ENCODE measurements at places on chromosomes 11 and 22.
A peak's percentile ranks its signal among the peaks of the same experiment; 100 is the strongest.

DNA sequence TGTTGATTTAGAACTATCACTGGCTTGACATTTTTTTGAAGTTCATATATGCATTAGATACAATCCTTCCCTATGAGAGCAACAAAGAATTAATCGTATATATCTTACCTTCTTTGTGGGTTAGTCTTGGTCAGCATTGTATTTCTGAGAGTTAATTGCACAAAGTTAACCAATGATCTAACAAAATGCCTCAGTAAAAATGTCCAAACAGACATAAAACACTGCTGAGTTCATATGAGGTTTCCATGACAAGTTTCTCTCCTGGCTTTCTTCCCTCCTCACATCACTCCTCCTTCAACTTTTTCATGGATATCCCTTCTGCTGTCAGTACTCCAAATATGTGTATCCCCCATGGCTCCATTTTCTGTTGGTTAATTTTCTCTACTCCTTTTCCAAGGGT lies 9.0 kb downstream of the MAP6 start:
- no peak for DNase-seq

DNA sequence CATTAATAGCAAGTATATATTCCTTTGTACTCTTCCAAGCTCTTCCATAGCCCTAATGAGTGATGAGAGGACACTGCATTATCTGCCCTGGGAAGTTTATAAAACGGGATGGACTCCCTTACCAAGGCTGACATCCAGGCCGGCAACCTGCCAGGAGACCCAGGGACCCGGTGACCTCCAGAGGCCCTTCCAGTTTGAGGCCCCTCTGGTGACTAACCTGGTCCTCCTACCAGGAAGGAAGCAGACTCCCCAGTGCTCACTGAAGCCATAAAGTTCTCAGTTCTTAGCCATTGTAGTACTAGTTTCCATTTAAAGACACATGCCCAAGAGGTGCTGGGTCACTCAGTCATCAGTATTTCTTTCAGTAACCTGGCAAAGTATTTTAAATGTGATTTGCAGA lies 345.4 kb downstream of the TENM4 start:
- DNase-seq, result no peak

DNA sequence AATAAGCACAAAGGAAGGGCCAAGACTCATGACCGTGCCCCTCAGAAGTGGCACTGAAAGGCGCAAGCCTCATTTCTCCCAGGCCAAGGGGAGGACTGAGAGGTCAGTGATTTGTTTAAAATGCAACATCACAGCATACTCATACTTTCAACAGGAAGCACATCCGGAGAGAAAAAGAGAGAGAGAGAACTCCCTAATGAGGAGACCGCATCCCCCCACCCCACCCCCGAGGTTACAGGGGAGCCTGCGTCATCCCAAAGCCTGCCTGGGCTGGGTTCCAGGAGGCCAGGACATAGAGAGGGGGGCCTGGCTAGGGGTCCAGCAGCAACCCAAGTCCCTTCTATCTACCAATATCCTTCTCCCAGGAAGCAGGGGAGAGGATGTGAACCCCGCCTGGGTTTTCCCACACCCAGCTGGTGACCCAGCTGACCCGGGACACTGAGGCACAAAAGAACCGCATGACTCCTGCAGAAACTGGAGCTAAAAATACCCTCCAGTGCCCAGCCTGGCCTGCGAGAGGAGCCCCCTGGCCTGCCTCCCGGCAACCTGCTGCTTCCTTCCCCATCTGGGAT lies 3.8 kb downstream of the CSNK1E start:
- DNase-seq, result peak; percentile 79

DNA sequence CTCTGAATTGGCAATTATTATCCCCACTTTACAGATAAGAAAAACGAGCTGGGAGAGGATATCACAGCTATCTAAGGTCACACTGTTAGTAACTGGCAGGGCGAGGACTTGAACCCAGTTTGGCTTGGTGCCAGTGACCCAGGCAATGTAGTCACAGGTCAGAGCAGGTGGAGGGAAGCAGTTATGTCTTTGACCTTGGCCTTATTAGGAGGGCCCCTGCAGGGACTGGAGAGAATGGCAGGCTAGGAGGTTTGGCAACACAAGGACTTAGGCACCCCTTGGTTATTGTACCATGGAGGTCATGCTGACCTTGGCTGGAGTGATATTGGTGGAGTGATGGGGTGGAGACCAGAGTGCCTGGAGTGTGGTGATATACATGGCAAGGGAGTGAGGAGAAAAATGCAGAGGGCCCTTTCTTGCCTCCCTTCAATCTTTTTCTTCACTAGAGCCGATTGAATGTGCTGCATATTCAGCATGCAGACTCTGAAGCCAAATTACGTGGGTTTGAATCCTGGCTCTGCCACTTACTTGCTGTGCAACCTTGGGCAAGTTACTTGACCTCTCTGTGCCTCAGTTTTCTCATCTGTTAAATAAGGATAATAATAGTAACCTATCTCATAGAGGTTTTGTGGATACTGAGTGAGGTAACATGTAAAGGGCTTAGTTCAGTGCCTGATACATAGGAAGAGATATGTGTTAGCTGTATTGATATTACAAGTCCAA lies 92.7 kb upstream of the TBCEL start:
- no peak for DNase-seq
